ENCODE measurements at places on chromosomes 5 and 9. TPM values are rescaled to one million over a fixed set of nuclear protein-coding genes. Genes with fewer than 3 reads are reported as not detected.

GRCh38 chr5:137344723-137345322 lies 154.3 kb downstream of the SPOCK1 start:
- peak; percentile 55 for DNase-seq

DNA sequence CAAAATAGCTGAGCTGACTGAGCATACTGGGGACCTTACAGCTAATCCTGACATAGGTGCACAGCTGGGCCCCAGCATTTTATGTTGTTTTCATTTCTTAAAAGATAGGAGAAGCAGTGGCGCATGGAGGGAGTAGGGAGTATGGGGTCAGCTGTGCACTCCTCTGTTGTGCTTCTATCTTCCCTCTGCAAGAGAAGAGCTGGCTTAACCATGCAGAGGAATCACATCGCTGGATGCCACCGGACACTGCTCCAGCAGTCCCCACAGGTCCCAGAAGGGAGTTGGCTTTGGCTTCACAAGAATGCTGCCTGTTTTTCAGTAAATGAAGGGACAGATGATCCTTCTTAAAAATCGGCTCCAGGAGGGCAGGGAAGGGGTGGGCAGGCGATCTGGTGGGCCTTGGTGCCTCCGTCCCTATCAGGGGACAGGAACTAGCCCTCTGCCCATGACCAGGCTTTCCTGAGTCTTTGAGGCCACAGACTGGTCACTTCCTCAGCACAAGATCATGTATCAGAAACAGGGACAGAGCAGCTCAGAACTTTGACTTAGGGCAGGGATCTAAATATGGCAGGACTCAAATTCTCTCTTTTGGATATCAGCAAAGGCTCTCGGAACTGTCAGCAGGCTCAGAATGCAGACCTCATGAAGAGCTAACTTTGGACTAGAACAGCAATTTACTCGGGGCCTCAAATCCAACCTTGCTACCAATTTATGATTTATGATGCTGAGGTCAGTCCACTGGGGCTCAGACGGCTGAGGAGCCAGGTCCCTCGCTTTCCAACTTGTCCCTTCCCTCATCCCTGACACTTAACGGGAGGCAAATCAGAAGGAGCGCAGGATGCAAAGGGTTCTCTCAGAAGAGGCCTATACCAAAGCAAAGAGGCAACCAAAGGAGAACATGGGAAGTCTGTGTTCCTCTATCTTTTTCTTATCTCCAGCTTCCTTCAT lies 47.2 kb downstream of the MARCHF3 start:
- DNase-seq: no peak

The PRRT1B gene
- total RNA-seq: not detected

DNA sequence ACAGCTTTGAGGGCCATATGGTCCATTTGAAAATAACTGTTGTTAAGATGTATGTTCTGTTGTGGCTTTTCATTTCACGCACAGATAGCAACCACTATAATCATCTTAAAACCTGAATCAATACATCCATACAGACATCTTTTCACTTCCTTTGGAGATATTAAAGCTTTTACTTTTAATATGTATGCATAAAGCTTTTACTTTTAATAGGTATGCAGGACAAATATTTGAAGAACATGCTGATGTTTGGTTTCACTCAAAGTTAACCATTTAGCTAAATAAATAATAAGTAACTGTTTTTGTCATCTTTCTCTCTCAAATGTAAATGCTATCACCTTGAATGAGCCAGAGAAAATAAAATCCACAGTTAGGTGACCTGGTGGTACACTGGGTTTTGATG lies 108.6 kb downstream of the OXCT1 start:
- DNase-seq: no peak

Measured in H4 (cell line).